ENCODE measurements at places on chromosomes 12 and 14.

GRCh38 chr12:87157791-87158190 lies 871.4 kb downstream of the C12orf50 start:
- no peak for DNase-seq

DNA sequence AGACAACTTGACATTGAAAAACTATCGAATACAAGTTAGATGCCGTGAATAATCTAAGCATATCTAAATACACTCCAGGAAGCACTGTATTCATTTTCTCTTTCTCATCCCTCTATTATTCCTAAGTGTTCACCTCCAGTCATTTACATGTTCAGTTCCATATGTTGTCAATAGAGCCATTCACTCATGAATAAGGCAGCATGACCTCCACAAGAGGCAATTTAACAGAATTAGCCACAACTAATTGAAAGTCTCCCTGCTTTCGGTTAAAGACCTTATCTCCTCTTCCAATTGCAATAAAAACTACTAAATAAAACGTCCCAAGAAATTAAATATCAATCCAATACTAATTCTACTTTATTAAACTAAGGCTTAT lies 1.8 kb downstream of the LRIG3 start:
- no peak for DNase-seq

DNA sequence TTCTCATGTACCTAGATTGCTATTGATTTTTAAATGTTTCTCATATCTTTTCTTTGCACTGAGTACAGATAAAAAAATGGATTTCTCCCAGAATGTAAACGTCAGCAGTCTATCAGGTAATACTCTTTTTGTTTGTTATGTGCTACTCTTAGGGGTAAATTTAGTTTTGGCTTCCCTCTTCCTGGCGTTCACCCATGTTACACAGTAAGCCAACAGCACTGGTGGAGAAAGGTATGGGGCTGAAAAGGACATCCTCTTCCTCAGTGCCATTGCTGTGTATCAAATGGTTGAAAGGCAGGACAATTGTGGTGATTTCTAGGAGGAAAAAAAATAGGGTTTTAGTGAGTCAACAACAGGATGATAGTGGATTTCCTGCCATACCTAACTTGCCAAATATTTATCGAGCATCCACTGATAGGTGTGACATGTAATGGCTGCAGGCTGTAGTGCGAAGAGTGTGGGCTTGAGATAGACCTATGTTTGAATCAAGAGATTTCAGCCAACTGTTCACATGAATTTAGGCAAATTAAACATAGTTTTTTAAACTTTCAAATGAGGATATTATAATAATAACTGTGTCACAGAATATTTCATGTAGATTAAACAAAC lies 7.5 kb downstream of the KLRF2 start:
- no peak for DNase-seq

- DNase-seq, result no peak
Observed at GRCh38 chr12:128325646-128326045, 58.7 kb downstream of the TMEM132C start.

DNA sequence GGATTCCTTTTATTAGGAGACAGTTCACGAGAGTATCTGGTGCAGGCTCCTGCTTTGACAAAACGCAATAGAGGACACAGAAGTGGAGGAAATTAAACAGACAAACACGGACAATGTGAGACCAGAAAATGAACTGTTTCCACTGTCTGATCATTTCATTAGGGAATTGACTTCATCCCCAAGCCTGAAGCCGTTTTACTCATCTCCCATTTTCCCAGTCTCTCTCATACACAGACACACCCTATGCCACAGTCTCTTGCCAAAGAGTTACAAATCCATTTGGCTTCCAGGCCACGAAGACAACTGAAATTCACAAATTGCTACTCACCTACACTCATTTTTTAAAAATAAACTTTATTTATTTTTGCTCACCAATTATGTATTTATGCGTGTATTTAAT lies 1087.8 kb upstream of the TMEM132C start:
- no peak for DNase-seq

DNA sequence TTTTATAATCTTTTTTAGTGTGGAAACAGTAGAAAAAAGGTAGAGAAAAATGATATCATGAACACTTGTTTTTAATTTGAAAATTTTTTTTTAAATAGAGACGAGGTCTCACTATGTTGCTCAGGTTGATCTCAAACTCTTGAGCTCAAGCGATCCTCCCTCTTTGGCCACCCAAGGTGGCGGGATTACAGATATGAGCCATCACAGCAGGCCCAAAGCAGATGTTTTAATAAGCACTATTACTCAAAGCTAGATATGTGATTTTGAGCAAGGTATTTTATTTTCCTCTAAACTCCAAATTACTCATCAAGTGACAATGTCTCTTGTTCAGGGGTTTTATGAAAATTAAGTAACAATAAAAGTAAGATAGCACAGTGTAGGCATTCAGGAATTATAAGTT lies 10.7 kb upstream of the WDR89 start:
- DNase-seq, result no peak

GRCh38 chr14:65958664-65959562 lies 527.3 kb upstream of the CCDC196 start:
- DNase-seq, result no peak

DNA sequence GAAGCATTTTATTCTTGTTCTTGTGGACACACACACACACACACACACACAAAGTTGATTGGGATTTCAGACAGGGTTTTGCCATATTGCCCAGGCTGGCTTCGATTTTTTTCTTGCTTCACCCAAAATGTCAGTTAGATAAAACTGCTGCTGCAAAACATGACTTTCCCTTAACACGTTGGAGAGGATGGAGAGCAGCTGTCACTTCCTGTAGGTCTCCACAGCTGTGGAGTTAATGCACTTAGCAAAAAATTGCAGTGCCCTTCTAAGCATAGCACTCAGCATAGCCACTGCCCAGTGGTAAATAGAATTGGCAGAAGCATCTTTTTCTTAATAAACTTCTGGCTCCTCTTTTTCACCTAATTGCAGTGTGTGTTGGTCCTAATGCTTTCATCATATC lies 54.5 kb downstream of the PDZRN4 start:
- no peak for DNase-seq

GRCh38 chr12:106645074-106645421 lies 62.2 kb downstream of the RFX4 start:
- no peak for DNase-seq

DNA sequence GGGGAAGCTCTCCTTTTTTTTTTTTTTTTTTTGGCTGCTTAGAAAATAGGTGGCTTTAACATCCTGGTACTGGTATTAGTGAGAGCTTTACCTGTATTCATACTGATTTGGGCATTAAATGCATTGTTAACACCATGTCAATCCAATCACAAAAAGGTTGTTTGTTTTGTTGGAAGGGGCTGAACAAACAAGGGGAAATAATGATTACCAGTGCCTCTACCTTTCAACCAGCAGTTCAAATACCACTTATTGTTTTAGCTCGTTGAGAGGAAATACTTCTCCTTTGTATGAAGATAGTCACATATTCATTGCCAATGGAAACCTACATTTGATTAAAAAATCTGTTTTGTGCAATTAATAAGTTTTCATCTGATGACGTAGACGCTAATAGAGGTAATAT lies 72.9 kb downstream of the MIPOL1 start:
- DNase-seq, result no peak

- DNase-seq, result peak; percentile 8
Observed at GRCh38 chr12:15601210-15601800, 187.9 kb downstream of the EPS8 start.

DNA sequence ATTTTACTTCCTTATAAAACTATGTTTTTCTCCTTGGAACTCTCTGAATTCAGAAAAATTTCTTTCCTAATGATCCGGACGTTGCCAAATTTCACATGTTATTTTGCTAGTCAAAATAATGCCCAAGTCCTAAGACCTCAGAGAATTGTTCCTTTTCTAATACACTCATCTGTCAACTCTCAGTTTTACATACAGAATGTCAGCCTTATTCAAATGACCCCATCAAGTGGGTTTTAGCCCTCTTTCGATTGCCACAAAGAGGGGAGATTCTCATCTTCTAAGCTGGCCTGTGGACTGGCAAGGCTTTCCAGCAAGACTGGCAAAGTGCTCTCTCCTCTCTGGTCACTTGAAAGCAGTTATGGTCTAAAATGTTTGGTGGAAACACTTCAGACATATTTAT lies 99.3 kb upstream of the GPHB5 start:
- no peak for DNase-seq

DNA sequence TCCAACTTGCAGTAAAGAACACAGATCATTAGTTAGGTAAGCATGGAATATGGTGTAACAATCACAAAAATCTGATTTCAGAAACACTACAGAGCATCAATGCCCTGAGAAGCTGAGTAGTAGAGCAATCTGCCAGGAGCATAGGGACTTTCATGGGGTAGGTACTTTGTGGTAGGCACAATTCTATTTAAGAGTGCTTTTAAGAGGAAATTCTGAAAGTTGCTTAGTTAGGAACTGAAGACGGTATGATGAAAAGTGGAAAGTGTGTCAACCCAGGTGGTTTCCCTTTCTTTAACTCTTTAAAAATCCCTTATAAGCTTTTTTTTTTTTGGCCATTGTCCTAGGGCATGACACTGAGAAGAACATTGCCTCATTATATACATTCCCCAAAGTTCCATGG lies 535.7 kb upstream of the FBXO33 start:
- DNase-seq, result no peak

- no peak for DNase-seq
Observed at GRCh38 chr14:90330203-90331196, 1.2 kb downstream of the NRDE2 start.

GRCh38 chr14:93693914-93694313 lies 94.4 kb downstream of the PRIMA1 start:
- no peak for DNase-seq

DNA sequence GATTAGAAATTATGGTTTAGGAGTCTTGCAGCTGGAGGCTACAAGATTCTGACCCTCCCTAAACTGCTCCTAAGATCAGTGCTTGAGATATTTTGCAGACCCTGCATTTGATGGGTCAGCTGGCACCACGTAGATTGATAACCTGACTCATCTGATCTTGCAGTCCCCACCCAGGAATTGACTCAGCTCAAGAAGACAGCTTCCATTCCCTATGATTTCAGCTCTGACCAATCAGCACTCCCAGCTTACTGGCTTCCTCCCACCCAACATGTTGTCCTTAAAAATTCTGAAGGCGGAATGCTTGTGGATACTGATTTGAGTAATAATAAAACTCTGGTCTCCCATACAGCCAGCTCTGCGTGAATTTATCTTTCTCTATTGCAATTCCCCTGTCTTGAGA lies 23.2 kb upstream of the MTHFD1 start:
- no peak for DNase-seq

DNA sequence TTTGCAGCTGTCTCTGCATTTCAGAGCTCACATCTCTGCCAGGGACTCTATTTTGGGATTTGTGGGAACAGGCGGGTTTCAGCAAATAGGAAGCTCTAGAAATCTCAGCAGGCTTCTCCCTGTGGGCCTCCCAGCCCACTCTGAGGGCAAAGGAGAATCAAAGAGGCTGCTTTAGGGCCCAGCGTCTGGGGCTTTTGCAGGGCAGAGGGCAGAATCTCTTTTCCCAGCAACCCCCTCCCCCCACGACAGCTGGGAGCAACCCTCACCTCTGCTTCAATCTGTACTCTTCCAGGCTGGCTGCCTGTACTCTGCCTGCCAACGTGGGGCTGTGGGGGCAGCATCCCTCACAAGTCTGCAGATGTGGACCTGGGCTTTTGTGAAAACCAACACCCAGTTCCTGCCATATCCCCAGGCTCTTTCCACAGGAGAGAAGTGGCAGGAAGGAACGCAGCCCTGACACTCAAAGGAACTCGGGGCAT lies 529.6 kb upstream of the TBX3 start:
- no peak for DNase-seq

GRCh38 chr12:62726471-62726980 lies 208.4 kb downstream of the PPM1H start:
- DNase-seq, result no peak

GRCh38 chr12:55607821-55608594 lies 28.7 kb upstream of the OR10P1 start:
- no peak for DNase-seq

DNA sequence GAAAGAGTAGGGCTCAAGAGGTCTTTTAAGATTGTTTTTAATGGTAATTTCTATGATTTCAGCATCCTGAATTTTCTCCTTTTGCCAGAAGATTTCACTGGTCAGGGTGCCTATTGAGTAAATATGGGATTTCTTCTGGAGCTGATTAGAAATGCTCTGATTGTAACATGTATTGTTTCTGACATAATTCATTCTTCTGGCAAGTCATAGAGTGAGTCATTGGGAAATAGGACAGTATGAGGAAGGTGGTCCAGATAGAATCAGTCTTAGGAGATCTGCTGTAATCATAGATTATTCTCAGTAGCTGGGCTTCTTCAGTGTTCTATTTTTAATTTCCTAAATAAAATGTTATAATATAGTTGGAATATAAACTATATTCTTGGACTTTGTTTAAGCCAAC lies 182.0 kb upstream of the NAV3 start:
- no peak for DNase-seq

DNA sequence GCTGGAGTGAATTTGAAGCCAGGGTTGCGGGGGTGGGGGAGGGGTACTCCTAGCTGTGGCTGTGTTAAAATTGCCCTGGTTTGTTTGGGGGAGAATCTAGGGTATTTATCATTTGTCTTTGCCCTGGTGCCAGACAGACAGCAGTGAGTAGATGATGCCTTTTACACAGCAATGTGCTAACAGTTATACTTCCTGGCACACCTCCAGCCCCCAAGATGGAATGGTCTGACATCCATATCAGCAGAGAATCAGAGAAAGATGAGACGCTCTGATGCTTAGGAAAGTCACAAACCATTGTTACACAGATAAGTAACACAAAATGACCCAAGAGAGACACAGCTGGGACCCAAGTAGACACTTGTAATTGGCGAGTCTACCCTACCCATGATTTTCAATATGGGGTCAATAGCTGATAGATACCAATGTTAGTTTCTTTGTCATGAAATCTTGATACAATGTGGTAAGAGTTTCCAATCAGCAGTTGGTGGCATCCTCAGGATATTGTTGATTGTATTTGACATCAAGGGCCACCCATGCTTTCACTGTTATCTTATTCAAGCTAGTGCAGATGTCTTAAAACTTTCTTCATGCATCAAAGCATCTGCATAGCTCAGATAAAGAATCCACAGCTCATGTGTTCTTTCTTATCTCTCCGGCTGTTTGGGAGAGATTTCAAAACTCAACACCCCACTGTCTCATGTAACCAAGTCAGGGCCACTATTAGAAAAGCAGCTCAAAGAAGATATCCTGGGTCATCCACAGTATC lies 2.6 kb upstream of the PRKAB1 start:
- DNase-seq, result no peak

GRCh38 chr12:131788070-131788469 lies 40.1 kb upstream of the MMP17 start:
- DNase-seq, result no peak

- DNase-seq, result no peak
Observed at GRCh38 chr12:29593001-29593400, 95.5 kb upstream of the OVCH1 start.

DNA sequence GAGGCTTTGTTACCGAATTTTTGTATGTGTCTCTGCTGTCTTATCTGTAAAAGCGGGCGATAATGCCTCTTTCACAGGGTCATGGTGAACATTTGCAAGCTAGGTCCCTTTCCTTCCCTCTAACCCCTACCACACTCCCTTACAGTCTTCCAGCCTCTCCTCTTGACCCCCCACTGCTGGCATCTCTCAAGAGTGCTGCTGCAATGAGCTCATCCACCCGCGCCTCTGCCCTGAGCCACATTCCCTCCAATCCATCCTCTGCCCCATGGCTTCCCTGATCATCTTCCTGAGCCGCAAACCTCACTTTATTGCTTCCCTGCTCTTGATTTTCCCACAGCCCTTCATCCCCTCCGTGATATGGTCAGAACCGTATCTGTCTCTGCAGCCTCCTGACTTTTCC lies 343.6 kb downstream of the BCL11B start:
- DNase-seq, result no peak
